ENCODE measurements at places on chromosomes 4 and X.

- DNase-seq: peak; percentile 35
Measured at GRCh38 chrX:115592997-115593734, 32.2 kb downstream of the PLS3 start.

DNA sequence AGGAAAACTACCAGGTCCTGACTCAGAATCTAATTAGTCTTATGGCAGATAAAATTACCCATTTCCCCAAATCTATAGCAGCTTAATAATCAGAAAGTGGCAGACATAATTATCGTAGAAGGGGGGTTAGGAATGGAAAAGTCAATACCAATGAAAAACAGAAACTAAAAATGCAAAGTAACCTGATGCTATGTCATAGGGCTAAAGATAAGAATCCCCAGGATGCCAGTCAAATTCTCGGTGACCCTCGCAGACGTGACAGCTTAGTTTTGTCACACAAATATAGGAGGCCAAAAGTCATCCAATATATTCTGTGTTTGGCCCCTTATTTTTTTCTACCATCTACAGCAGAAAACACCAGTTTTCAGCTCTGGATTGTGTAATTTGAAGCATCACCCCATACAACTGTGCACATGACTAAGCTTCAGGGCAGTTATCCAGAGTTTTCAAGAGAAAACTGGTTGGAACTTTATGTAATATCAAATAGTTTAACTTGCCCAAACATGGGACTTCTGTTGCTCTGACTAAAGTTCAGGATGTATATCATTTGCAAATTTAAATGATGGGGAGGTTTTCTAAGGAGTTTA is 30.9 kb downstream of the RASSF6 start:
- no peak for DNase-seq

DNA sequence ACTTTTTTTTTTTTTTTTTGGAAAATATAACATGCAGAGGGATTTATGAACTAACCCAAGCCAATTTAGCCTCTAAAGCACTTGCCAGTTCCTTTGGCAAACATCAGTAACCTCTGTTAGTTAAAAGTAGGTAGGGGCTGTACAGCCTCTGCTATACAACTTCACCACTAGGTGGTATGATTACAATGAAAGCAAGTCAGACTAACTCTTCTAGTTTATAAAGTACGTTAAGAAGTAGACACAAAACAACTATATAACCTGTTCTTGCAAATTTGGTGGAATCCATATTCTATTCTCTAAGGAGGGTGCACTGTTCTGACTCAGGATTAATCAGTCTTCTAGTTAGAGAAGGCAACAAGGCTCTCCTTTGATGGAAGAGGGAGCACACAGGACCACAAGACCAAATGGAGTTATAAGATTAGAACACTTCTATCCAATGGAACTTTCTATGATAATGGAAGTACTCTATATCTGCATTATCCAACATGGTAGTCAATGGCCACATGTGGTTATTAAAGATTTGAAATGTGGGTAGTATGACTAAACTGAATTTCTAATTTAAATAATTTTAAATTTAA is 12.8 kb downstream of the AIMP1 start:
- no peak for DNase-seq

DNA sequence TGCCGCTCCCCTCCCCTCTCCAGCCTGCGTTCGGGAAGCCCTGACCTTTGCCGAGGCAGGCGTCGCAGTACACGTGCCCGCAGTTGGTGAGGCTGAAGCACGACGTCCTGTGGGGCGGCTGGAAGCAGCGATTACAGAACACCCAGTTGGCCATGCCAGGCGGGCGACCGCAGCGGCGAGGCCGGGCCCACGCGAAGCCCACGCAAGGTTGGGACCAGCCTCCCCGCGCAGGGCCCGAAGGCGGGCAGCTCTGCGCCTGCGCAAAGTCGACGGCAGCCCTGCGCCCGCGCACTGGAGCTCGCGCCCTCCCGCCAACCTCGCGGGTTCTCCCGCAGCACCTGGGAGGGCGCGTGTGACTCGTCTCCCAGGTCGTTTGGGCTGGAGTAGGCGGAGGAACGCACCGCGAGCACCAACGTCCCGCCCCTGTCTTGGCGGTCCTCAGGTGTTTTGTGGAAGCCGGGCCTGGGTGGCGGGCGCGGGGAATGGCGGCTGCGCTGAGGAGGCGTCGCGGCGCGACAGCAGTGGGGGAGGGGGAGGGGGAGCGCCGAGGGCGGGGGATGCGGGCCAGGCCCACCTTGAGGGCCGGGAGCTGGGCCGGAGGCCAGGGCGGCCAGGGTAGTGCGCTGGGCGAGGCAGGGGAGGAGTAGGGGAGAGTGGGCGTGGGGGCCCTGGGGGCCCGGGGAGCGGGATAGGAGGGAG is at the start of gene RNF212:
TSS of gene RNF212 (minus strand) at position 254 of the 699 bp plus-strand sequence. CDS start at position 154, 100 bp downstream.
- peak; percentile 48 for DNase-seq

GRCh38 chrX:10230222-10230621 is 73.4 kb downstream of the CLCN4 start:
- DNase-seq: no peak

DNA sequence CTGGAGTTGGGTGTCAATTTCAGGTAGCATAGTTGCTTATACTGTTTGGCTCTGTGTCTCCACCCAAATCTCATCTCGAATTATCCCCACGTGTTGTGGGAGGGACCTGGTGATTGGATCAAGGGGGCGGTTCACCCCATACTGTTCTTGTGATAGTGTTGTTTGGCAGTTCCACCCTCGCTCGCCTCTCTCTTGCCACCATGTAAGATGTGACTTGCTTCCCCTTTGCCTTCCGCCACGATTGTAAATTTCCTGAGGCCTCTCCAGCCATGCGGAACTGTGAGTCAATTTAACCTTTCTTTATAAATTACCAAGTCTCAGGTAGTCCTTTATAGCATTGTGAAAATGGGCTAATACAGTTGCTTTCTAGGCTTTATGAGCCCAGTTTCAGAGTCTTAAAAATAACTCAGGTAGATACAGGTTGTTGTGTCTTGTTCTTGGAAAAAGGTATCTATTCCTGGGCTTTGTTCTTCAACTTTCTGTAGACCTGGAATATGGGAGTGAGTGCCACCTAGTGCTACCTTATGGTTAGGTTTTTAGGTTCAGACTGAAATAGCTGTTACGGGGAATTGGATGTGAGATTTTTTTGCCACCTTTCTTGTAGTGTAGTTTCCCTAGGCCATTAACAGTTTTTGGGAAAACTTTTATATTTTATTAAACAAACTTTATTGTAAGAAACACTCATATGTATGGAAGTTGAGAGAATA is 15.6 kb downstream of the PGK1 start:
- DNase-seq: no peak

DNA sequence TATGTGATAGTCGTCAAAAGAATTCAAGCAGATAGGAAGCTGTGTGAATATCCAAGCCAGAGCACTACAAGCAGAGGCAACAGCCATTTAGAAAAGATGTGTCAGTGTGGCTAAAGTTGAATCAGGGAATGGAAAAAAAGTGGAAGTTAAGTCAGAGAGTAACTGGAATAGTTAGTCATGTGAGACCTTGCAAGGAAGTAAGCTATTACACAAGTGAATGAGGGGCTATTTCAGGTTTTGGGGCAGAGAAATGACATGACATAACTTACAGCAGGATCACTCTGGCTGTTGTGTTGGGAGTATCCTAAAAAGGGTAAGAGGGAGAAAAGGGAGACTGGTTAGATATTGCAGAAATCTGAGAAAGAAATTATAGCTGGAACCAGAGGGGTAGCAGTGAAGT is 236.6 kb upstream of the PCDH18 start:
- DNase-seq: no peak

- DNase-seq: no peak
Measured at GRCh38 chrX:44042116-44042515, 68.9 kb upstream of the NDP start.

DNA sequence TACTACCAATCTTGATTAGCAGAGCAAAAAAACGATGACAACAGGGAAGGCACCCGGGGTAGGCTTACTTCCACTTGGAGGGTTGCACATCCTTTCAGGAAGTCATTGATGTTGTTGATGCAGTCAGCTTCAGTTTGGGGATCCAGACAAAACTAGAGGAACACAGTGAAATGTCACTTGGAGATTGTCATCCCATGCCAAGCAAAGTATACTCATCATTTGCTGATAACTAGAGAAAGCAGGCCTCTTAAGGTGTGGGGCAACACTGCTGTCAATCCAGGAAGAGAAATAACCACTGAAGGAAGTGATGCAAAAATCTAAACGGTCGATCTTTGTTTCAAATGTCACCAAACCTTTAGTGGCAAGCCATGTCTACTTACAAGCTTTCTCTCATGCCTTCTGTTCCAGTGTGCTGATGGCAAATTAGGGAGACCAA is 1.4 kb downstream of the ARHGEF6 start:
- no peak for DNase-seq

DNA sequence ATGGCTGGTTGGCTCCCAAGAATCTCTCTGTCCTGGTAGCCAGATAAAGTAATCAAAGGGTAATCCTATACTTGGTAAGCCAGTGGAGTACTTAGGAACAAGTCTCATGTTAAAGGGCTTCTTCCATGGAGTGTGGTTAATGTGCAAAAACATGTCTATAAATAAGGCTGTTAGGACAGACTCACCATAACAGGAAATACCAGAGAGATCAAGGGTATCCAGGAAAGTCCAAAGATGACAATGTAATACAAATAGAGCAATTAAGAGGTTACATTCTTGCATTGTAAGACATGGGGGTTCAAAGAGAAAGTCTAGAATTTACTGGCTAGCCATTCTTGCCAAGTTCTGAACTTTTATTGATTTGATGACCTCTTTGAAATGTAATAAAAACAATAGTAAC is 61.9 kb upstream of the ZCCHC13 start:
- no peak for DNase-seq

- DNase-seq: no peak
Measured at GRCh38 chr4:147821555-147821954, 89.7 kb downstream of the ARHGAP10 start.

- DNase-seq: no peak
Measured at GRCh38 chr4:70023218-70023617, 5.0 kb upstream of the HTN3 start.

DNA sequence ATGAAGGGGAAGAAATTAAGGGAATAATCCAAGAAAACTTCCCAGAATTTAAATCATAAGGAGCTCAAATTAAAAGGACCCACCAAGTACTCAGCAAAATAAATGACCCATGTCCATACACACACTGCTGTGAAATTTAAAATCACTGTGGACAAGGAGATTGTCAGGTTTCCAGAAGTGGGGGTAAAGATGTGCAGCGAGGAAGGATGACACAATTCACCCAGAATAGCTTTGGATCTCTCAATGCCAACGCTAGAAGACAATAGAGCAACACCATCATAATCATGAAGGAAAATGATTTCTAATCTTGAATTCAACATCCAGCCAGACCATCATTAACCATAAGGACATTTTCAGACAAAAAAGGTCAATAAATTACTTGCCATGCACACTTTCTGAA is 65.7 kb downstream of the CASK start:
- no peak for DNase-seq

- DNase-seq: no peak
Measured at GRCh38 chr4:15451866-15452765, 17.6 kb upstream of the CC2D2A start.

- no peak for DNase-seq
Measured at GRCh38 chr4:141713771-141714445, 77.5 kb downstream of the IL15 start.

- DNase-seq: no peak
Measured at GRCh38 chr4:145345401-145345800, 136.3 kb upstream of the SMAD1 start.

DNA sequence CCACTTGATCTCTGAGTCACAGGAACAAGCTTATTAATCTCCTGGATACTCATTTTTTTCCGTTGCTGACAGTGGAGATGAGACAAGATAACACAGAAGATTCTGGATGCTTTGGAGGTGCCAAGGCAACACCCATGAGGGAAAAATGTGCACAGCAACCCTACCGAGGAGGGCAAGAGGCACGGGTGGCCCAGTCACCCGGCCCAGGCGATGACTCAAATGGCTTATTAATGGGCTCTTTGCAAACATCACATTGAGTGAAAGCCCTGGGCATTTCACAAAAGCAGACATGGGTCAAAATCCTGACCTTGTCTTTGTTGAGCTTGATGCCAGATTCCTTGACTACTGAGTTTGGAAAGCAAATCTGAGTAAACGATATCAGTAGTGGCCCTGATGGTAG is 315.1 kb downstream of the STK32B start:
- no peak for DNase-seq

GRCh38 chr4:30094887-30095286 is 625.3 kb upstream of the PCDH7 start:
- DNase-seq: no peak
